Stimulated activated CD8-positive, alpha-beta memory T cell treated with anti-CD3 and anti-CD28 coated beads, Interleukin-15, amount 100 ng/mL, for 4 hours (primary cell): ENCODE measurements at places on chromosomes 12 and 14.

DNA sequence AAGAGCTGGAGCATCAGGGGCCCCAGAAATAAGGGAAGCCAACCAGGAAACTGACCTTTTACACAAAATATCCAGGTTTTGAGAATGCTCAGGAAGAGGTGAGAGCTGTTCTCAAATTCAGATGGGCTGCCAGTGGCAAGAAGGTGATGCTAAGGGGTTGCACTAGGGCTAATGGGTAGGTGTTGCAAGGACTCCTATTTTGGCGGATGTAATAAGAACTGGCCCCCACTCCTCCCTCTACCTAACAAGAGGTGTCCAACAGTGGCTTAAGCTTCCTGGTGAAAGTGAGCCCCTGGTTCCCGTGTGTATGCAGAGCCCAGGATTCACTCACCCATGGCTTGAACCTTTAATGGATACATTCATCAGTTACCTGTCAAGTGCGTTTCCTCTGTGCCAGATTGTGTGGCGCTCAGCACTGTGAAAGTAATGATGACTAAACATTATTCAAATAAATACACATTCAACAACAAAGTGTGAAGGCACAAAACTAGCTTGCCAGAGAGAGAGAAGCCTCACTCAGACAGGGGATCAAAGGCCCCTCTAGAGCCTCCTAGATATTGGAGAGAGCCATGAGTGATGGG, 705 bp upstream of the CHGA start:
- DNase-seq, result no peak

- no peak for DNase-seq
Observed at GRCh38 chr12:96040305-96041133, 5.1 kb upstream of the LTA4H start.

DNA sequence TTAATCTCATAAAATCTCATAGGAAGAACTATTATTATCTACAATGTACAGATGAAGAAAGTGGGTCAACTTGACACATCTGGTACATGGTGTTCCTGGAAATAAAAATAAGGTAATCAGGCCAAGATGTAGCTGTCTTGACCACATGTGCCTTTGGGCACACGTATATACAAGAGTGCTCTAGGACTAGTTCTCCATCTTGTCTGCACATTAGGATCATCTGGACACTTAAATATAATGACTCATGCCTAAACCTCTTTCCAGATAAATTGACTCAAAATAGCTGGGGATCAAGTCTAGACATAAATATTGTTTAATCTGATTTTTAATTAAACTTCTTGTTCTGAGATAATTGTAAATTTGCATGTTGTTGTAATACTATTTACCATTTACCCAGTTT, 182.6 kb downstream of the CNTN1 start:
- no peak for DNase-seq

GRCh38 chr14:98348505-98348904, 923.5 kb downstream of the BCL11B start:
- no peak for DNase-seq

GRCh38 chr12:99154983-99155336, 492.6 kb upstream of the GARIN6 start:
- no peak for DNase-seq

DNA sequence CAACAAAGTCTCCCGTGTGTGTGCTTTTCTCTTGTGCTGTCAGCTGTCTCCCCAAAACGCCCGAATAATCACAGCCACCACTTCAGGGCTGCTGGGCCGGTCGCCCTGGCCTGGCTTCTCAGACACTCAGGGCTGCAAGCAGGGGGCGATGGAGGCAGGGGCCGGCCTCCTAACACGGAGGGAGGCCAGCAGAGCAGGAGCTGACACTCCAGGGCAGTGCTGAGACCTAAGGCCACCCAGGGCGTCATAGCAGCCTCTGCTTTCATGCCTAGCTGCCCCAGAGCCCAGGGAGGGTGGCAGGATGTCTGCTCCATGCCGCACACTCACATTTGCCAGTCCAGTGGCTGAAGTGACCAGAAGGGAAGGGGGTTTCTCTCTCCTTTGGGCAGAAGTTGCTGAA, 25.6 kb downstream of the STX2 start:
- DNase-seq, result no peak

DNA sequence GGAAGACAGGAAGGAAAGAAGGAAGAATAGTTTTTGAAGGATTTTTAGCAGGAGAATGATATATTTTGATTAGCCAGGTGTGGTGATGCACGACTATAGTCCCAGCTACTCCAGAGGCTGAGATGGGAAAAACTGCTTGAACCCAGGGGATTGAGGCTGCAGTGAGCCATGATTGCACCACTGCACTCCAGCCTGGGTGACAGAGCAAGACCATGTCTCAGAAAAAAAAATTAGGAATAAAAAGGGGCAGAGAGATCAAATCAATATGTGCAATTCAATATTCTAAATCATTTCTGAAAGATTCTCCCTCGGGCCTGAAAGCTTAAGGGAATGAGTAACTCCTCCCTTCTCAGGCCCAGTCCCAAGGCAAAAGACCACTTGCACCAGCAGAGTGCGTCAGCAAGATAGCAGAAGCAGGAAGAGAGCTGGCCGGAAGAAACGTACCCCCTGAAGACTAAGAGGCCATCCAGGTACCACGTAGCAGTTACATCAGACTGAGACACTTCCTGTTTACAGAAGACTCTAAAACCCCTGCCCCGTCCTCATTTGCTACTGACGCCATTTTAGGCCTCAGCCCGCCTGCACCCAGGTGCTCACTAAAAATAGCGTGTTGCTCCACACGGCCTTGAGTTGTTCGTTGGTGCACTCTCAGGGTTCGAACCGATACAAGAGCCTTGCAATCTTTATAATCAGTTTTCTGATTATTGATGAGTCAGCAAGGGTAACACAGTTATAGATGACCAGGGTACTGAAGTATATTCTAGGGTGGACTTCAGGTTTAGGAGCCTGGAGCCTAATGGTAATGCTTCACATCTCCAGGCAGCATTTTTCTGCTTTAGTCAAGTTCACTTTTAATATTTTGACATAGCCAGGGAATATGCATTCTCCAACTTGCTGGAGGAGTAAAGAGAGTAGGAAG, 57.7 kb upstream of the CSRP2 start:
- no peak for DNase-seq

GRCh38 chr14:54570631-54571415, 3.9 kb downstream of the SAMD4A start:
- DNase-seq, result no peak

DNA sequence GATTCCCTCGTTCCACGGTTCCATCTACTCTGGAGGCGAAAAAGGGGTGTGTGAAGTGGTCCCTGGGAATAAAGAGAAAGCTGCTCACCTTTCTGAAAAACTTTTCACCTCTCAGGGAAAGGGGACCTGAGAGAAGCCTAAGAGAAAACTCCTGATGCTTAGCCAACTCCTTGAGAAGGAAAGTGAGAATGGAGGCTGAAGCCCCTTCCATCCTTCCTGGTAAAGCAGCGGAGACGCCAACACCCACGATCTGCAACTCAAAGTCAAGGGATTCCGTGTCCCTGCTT, 110.0 kb downstream of the ARF6 start:
- DNase-seq, result no peak

- no peak for DNase-seq
Observed at GRCh38 chr14:54761835-54762234, 140.8 kb downstream of the GCH1 start.

DNA sequence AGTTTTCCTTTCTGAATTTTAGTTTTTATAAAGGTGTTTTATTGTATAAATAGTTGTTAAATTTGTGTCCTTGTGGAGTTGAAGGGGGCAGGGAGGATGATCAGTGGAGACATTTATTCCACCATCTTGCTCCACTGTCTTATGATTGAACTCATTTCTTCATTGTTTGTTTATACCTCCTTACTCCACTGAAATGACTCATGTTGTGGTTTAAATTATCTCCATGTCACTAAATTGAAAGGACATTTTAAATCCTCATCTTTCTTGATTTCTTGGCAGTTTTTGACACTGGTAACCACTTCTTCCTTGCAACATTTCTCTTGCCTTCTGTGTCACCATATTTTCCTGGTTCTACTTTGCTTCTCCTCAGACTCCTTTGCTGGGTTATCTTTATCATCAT, 23.6 kb upstream of the FERMT2 start:
- DNase-seq, result no peak

DNA sequence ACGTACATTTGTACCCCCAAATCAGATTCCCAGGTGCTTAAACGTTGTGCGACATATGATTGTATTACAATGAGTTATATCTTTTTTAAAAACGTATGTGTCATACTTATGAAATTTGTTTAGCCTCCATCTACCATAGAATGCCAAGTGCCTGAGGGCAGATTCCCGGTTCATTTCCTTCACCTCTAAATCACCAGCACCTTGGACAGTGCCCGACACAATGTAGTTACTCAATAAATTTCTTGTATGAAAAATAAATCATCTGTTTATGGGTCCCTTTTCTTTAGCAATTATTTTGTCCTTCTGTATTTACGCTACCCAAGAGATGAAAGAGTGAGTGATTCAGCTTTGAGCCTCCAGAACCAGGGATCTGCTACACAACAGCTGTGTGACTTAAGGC, 157.4 kb downstream of the TBX5 start:
- no peak for DNase-seq

DNA sequence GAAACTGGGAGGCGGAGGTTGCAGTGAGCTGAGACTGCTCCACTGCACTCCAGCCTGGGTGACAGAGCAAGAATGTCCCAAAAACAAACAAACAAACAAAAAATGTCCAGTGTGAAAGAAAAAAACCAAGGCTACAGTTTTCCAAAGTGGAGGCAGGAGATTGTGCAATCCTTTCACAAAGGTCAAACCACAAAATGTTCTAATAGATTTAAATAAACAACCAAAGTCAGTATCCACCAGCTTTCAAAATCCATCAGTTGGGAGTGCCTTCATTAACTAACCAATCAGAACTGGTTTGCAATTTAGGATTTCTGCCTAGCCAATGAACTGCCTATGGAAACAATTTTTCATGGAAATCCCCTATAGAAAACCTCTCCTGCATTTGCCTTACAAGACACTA, 52.3 kb upstream of the TRIM9 start:
- DNase-seq, result no peak

GRCh38 chr12:21769307-21769706, 5.2 kb downstream of the KCNJ8 start:
- no peak for DNase-seq

GRCh38 chr14:61599942-61600341, 95.4 kb upstream of the HIF1A start:
- no peak for DNase-seq

DNA sequence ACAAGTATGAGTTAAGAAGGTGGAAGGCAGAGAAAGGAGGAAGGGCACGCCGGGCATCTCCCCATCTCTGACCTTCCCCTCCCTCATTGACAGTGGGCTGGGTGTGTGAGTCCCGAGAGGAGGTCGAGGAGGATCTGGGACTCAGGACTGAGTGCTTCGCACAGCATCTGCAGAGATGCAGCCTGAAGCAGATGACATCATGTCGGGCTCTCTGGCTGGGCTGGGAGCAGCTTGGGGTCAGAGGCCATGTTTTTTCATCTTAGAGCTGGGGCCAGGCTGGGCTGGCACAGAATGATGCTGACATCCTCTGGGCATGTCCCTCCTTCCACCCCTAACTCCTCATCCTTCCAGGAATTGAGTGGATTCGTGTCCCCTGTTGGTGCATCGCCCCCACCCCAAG, 43.5 kb downstream of the CMKLR1 start:
- no peak for DNase-seq

DNA sequence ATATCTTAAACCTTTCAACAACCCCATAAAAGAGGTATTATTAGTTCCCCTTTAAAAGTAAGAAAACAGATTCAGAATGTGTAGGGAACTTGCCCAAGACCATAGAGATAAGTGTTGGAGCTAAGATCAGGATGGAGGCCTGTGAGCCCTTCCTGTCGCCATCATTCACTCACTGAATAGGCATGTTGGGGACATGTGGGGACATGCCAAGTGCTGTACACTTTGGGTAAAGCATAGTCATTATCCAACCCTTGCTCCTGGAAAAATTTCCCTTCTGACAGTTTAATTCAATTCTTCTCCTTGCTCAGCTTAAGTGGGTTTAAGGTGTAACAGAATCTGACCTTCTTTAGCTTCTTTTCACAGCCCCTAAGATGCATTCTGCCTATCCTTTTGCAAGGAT, 28.0 kb upstream of the C12orf42 start:
- no peak for DNase-seq

DNA sequence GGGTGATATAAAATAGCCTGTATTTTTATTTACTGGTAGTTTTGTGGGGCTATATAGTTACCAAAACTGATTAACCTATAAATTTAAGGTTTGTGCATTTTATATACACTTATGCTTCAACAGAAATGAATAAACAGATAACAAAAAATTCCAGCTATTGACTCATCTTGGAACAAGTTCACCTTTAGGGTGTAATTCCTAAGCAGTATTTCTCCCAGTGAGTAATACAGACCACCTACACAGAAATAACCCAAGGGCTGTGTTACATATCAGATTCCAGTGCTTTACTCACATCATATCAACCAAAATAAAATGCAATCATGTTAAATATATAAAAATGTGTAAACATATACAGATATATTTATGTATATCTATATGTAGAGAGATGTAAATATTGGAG, 345.6 kb downstream of the ADAMTS20 start:
- no peak for DNase-seq

DNA sequence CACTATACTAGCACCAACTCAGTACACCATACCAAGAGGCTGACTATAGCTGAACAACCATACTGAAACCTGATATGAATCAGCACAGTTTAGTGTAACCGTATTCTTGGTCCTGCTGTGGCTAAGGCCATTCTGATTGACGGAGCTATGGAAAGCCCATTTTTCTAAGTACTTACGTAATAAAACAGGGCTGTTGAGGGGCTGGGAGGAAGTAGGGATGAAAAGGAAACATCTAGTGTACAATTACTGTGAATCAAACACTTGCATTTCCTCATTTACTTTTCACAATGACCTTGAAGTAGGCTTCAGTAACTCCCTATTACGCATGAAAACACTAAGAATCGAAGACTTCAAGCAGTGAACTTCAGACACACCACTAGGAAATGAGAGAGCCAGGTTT, 198.2 kb downstream of the BTG1 start:
- no peak for DNase-seq

GRCh38 chr12:105729926-105730325, 399.4 kb downstream of the C12orf75 start:
- no peak for DNase-seq

DNA sequence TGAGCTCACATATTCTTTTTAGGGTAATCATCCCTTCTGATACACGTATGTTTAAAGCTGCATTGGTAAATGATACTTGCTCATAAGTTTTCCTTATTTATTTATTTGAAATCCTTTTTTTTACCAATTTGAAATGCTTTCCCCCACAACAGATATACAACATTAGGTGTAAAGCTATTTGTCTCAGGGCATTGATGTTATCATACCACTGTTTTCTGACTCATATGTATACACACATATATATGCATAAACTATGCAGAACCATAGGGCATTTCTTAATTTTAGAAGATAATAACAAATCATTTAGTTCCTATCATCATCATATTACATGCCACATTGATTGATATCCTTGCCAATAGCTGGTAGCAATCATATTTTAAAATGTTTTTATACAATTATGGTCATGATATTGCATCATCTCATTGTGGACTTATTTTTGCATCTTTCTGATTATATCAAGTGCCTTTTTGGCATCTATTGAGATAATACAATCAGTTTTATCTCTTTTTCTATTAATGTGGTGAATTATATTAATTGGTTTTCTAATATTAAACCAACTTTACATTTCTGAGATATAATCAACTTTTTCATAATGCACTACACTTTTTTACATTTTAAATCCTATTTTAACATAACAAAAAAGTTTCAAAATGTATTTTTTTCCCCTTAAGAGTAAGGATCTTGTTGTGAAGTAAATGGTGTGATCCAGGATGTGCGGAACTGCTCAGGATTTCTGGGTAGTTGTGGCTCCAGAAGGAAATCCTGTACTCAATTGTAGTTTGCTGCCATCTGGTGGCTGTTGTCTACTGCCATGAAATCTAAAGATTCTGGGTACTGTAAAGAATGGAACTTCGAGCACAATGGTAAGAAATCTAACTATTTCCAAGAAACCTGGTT, 16.7 kb downstream of the OR9K2 start:
- peak; percentile 8 for DNase-seq
